ENCODE measurements at places on chromosomes 4 and X.

DNA sequence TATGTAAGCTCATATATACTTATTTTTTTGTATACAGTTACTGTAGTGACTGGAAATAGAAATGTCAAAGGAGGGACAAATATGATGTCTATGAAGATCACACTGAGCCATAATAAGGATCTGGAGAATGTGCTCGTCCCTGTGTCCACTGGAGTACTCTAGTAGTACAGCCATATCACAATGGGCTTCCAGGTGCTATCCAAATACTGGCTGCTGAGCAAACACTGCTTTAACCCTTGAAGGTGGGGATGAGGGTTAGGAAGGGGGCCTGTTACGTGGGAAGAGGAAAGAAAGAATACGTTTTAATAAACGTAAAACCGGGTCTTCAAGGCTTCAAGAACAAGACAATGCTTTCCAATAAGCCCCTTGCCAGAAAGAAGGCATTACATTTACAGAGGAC, 29.8 kb upstream of the TMEM150C start:
- no peak for DNase-seq

- no peak for DNase-seq
Measured at GRCh38 chrX:47093248-47093647, 15.0 kb downstream of the RGN start.

- no peak for DNase-seq
Measured at GRCh38 chr4:70713453-70714078, 8.2 kb upstream of the RUFY3 start.

GRCh38 chr4:6785572-6785925, 3.0 kb downstream of the KIAA0232 start:
- DNase-seq, result no peak

Measured in iPS DF 19.7 (cell line).